ENCODE measurements at places on chromosomes 16 and 17.
A peak's percentile ranks its signal among the peaks of the same experiment; 100 is the strongest.

DNA sequence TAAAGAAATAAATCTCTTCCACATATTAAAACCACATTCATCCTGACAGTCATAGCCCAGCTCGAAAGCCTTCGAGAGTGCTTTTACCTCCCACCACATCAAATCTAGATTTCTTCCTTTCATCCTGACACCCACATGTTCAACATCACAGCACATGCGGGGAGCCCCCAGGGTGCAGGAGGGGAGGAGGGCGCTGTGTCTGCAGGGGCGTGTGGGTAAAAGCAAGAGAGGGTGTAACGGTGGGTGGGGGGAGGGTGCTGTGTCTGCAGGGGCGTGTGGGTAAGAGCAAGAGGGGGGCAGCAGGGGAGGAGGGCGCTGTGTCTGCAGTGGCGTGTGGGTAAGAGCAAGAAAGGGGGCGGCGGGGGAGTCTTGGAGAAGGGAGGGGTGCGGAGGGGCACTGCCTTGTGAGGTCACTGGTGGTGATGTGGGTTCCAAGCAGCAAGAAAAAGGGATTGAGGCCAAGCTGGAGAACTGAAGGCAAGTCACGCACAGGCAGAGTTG, 34.7 kb downstream of the ADCY9 start:
- DNase-seq: peak; percentile 18

DNA sequence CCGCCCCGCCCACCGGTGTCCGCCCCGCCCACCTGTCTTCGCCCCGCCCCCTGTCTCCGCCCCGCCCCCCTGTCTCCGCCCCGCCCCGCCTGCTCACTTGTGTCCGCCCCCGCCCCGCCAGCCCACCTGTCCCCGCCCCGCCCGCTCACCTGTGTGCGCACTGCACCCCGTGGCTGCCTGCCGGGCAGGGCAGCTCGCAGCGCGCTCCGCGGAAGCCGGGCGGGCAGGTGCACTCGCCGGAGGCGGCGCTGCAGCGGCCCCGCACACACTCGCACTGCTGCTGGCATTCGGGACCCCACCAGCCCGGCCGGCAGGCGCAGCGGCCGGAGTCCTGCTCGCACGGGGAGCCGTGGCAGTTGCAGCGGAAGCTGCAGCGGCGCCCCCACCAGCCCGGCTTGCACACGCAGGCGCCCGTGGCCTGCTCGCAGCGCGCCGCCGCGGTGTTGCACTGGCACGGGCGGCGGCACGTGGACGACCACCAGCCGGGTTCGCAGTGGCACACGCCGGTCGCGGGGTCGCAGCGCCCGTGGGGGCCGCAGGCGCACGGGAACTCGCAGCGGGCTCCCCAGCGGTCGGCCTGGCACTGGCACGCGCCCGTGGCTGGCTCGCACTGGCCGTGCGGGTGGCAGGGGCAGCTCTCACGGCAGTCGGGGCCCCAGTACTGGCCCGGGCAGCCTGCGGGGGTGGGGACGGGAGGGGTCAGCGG, 2.1 kb downstream of the SCARF1 start:
- DNase-seq: no peak

DNA sequence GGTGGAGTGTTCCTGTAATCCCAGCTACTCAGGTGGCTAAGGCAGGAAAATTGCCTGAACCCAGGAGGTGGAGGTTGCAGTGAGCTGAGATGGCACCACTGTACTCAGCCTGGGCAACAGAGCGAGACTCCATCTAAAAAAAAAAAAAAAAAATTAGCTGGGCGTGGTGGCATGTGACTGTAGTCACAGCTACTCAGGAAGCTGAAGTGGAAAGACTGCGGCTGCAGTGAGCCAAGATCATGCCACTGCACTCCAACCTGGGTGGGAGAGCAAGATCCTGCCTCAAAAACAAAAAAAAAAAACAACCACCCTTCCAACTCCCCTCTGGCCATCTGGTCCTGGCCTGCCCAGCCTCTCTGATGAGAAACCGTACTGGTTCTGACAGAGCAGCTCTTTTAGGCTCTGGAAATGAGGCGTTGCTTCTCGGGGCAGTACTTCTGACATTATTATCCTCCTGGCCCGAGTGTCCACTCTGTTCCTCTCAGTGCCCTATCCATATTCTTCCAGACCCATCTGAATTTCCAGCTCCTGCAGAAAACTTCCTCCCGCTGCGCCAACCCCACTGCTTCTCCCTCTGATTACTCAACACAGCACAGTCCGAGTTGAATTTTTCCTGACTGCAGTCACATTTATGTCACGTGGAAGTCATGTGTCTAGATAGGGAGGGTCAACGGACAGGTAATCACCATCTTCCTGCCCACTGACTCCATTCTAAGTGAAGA, 13.3 kb downstream of the GGA2 start:
- no peak for DNase-seq

DNA sequence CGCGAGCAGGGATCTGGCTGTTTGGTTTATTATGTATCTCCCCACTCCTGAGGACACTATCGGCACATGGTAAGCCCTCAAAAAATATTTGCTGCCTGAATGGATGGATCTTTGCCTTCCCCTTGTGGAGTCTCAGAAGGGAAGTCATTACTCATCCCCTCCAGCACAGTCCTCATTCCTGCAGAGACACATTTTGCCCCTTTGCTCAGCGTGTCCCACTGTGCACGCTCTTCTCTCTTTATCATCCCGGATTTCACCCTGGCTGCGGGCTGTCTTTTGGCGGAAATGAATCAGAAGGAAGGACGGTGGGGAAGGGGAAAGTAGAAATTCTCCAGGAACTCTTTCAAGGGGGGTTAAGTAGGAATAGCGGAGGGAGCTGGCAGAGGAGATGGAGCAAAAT, 125.2 kb upstream of the CDC42EP4 start:
- DNase-seq: no peak

DNA sequence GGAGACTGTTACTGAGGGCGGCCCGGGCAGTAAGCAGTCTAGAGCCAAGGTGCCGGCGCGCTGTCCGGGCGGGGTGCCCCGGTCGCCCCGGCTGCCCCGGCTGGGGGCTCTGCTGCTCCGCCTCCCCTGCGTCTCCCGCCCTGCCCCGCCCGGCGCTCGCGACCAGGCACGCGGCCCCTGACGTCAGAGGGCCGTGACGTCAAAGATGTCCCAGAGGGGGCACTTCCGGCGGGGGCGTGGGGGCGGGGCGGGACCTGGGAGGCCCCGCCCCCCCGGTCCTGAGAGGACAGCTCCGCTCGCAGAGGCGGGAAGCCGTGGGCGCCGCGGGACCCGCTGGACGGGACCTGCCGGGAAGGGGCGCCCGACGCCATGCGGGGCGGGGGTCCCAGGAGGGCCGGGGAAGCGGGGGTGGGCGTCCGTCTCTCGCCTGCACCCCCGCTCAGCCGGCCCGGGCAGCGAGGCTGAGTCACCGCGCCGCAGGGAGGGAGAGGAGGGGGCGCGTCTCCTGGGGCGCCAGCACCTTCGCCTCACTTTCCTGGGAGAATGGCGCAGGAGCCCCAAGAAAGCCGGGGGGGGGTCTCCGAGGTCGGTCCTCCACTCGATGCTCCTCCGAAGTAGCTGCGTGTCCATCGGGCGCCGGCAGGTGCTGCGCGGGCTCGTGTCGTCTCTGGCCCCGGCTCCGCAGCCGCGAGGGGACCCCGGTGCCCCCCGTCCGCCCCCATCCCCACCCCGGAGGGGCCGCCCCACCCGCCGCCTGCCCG, 4.4 kb upstream of the HIC1 start:
- peak; percentile 35 for DNase-seq

DNA sequence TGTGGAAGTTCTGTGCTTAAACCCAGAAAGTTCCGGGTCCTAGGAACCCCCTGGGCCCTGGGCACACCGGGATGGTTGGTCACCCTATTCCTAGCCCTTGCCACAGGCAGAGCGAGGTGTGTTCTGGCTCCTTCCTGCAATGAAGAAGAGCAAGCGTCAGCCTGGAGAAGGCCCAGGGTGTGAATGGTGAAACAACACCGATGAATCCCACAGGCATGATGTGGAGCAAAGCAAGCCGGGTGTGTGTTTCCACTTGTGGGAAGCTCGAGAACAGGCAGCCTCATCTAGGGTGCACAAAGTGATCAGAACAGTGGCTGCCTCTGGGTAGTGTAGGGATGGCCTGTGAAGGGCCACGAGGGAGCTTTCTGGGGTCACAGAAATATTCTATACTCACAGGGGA, 13.8 kb downstream of the KCNG4 start:
- DNase-seq: no peak

GRCh38 chr17:61794792-61795191, 68.5 kb downstream of the BRIP1 start:
- DNase-seq: no peak

GRCh38 chr16:1494129-1494640, 1.0 kb downstream of the TELO2 start:
- DNase-seq: peak; percentile 15

GRCh38 chr17:65134035-65134434, 3.1 kb upstream of the RGS9 start:
- DNase-seq: no peak

All from skin of body (tissue), 3 donors.